CD4-positive, alpha-beta T cell (primary cell): ENCODE measurements at places on chromosomes 7 and 10. TPM values are rescaled to one million over a fixed set of nuclear protein-coding genes. Genes with fewer than 3 reads are reported as not detected.

DNA sequence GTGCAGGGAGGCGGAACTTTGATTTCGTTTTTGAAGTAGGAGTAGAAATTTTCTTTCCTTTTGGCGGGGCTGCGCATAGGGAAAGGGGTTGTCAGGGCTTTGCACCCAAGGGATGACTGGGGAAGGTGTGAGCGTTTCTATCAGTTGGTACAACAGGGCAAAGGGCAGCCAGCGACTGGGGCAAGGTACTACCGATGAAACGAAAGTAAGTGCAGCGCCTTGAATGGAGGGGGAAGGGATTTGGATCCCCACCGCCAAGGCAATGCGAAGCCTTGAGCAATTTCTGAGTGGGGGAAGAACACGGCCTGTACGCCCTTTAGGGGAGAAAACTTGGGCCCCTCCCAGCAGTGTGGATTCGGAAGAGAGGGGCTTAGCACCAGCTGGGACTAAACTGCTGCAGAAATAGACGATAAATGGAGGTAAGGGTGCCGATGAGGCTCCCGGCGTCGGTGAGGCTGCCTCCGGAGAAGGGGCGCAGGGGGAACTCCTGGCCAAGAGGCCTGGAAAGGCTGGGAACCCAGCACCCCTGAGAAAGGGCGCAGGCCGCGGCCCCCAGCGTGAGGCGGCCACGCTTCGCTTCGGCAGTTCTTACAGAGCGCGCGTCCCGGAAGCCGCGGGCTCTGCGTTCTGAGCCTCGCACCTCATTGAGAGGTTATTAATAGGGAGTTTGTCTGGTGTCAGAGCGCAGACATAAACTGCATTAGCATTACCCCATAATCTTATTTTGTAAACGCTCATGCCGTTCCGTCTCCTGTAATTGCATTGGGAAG lies 10.0 kb upstream of the TLX1 start:
- DNase-seq: peak; percentile 32

GRCh38 chr7:80128918-80129317 lies 5.7 kb upstream of the GNAI1 start:
- no peak for DNase-seq

GRCh38 chr7:126501617-126502016 lies 751.1 kb downstream of the GRM8 start:
- DNase-seq: no peak

DNA sequence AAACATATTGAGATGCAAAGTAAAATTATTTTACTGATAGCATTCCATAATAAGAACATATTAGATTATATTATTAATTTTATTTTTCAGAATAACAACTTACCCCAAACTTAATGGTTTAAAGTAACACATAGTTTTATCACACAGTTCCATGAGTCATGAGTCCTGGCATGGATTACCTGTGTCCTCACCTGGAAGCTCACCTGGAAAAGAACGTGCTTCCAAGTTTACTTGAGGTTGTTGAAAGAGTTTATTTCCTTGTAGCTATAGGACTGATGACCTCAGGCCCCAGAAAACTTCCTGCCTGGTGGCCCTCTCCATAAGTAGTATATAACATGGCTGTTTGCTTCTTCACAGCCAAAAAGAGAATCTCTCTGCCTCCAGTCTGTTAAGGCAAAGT lies 254.6 kb downstream of the TFEC start:
- DNase-seq: no peak

- no peak for DNase-seq
These were observed 146.3 kb upstream of the NRG3 start for GRCh38 chr10:81728692-81729091.

DNA sequence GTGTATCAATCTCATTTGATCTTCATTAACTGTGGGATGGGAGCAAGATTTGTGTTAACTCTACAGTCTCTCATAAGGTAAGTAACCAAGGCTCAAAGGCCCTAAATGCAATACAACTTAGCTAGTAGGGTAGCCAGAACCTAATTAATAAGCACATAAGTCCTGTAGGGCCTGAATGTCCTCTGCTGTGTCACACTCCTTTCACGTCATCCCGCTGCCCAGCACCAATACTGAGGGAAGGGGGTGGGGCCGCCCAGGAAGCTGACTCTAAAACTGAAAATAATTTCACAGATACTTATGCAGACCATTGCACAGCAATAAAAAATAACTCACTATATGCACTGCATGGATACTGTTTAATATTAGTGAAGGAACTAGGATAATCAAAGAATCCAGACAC lies 13.7 kb downstream of the CCDC6 start:
- no peak for DNase-seq

DNA sequence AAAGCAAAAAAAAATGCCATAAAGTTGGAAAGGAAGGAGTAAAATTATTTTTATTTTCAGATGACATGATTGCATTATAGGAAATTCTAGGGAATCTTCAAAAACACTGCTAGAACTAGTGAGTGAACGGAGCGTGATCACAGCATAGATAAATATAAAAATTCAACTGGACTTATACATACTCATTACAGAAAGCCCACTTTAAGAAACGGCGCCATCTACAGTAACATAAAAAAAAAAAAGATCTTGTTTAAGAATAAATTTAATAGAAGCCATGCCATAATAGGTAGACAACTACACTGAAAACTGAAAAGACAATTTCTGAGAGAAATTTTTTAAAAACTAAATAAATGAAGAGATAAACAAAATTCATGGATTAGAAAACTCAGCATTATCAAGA lies 623.1 kb upstream of the MGMT start:
- DNase-seq: no peak

DNA sequence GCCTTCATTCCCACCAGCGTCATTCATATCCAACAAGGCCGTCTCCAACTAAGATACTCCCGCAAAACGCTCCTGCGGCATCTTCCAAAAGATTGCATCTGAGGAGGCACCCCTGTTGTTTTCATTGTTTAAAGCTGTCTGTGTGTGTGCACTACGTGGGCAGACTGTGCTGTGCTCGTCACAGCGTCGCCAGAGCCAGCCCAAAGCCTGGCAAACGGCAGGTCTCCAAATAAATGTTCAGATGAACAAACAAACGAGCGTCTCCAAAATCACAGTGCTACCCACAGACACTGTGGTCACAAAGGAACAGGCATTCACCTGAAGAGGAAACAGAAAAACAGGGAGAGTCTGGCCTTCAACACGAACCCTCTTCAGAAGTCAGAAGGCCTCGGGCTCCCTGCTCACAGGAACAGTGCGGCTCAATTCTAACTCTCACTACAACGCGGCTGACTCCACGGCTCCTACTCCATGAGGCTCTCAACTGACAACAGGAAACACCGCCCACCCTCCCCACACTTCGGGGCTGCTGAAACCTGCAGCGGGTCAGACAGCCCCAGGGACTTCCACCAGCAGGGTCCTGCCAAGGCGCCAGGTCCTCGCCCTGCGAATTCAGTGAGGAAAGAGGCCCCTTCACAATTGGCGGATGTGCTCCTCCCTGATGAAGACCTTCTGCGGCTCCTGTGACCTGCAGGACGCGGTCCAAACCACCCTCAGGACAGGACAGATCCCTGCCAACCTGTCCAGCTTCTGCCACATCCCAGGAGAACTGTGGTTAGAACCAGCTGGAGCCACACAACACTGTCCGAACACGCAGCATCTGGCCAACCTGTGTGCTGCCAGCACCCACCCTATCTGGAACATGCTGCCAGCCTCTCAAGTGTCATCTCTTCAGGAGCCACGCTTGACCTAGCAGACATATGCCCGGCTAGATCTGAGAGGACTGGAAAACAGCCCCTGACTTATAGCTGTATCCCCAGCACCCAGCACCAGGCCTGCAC lies 36.1 kb downstream of the MAD1L1 start:
- no peak for DNase-seq

DNA sequence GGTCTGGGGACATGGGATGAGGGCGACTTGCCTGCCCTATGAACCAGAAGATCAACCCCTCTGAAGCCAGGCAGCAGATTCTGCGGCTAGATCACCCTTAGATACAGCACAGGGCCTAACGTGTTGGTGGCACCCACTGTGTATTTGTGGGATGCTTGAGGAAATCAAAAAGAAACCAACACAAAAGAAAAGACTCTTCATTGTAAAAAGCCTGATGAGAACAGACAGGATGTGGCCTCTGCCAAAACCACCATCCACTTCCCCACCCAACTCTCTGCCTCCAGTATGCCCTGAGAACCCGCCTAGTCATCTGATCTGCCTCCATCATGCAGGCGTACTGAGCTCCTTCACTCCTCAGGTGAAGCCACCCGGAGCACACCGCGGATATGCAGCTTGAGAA lies 97.2 kb upstream of the INSYN2A start:
- peak; percentile 43 for DNase-seq

The OR2A5 gene
- not detected for total RNA-seq

The EGR2 gene
- total RNA-seq: 3.2 TPM

The THSD7A gene
- total RNA-seq: not detected
